Left forelimb (tissue), 1 donor: ENCODE measurements at places on chromosomes 7 and 10.

DNA sequence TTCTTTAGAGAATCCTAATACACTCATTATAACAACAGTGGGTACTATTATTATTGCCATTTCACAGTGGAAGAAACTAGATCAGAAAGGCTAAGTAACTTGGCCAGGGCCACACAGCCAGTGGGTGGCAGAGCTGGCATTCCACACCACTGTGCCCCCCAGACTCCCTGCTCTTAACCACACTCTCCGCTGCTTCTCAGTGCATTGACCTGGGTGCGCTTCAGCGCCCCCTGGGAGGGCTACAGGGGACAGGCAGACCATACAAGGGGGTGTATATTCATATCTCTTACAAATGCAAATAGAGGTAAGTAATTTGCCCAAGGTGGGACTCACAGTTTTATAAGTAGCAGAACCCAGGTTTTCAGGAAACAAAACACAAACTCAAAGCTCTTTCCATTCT is 77.0 kb upstream of the NMT2 start:
- DNase-seq, result no peak

DNA sequence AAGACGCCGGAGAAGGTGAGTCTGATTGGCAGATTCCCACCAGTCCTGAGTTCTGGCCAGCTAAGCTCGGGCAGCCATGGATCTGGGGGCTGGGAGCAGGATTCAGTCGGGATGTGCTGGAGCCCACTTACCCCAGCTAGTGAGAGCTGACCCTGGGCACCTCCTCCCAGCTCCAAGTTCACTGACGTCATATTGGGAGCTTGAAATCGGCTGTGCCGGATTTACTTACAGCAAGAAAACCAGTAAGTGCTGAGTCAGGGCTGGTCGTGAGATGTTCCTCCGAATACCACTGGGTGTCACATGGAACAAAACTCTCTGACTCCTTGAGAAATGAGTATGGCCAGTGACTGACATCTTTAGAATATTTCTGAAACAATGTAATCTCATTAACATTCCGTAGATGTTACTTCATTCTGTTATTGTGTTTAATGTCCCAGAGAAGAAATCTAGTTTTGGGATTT is 621.2 kb downstream of the SDK1 start:
- DNase-seq, result no peak

- no peak for DNase-seq
Observed at GRCh38 chr7:113267885-113268284, 149.5 kb upstream of the SMIM30 start.

GRCh38 chr7:46369933-46370654 is 449.0 kb upstream of the IGFBP3 start:
- DNase-seq, result no peak

- DNase-seq, result no peak
Observed at GRCh38 chr7:69635555-69636185, 37.4 kb downstream of the AUTS2 start.

DNA sequence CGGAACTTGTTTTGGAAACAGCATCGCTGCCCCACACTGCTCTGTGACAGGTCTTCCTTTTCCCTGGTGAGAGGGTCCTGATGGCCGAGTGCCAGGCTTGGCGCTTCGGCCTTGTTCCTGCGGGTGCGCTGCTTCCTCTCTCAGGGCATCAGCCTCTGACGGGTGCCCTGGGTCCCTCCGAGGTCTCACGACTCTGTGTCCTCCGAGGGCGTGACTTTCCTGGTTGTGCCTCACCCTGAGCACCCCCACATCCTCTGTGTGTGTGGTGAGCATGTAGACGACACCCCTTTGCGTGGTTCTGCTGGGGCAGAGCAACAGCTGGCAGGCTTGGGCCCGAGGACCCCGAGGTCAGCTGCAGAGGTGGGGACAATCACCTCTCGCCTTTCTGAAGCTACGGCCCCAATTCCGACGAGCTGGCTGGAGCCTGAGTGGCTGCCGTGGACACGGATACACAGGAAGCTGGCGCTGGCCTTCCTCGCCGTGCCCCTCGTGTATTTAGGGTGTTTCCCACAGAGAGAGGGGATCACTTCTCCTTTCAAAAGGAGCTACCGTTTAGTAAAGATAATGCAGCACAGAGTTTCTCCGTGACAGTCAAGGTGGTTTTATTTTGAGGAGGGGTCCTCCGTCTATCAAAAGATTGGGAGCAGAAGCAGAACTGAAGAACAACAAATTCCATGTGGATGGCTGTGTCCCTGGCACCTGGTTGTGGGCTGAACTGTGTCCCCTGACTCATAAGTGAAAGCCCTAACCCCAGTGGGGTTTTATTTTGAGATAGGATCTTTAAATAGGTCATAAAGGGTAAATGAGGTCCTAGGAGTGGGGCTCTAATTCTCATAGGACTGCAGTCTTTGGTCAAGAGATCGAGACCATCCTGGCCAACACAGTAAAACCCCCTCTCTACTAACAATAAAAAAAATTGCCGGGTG is 36.2 kb upstream of the PITRM1 start:
- peak; percentile 8 for DNase-seq

- DNase-seq, result no peak
Observed at GRCh38 chr10:131402771-131403650, 91.5 kb upstream of the TCERG1L start.
